ENCODE measurements at places on chromosomes 1 and 21. TPM values are rescaled to one million over a fixed set of nuclear protein-coding genes. Genes with fewer than 3 reads are reported as not detected.

Gene WLS
- not detected for total RNA-seq

Gene PTPN7
- total RNA-seq, result 462 TPM

Gene S100A7
- total RNA-seq, result not detected

Gene TMEM61
- total RNA-seq, result not detected

Gene FAM229A
- total RNA-seq, result 2.7 TPM

Gene SELENBP1
- total RNA-seq, result not detected

Gene OR10Z1
- not detected for total RNA-seq

Gene CTSK
- 1.9 TPM for total RNA-seq

Gene FAM43B
- total RNA-seq, result not detected

Gene PCP4L1
- 0.13 TPM for total RNA-seq

Gene IVL
- total RNA-seq, result not detected

Gene SERPINC1
- 0.31 TPM for total RNA-seq

Gene PTPRC
- 318 TPM for total RNA-seq

Gene NES
- total RNA-seq, result not detected

Gene CR1
- total RNA-seq, result 0.08 TPM

Gene SH3BGR
- total RNA-seq, result 4.7 TPM
